ENCODE measurements at places on chromosomes 2 and 18.

DNA sequence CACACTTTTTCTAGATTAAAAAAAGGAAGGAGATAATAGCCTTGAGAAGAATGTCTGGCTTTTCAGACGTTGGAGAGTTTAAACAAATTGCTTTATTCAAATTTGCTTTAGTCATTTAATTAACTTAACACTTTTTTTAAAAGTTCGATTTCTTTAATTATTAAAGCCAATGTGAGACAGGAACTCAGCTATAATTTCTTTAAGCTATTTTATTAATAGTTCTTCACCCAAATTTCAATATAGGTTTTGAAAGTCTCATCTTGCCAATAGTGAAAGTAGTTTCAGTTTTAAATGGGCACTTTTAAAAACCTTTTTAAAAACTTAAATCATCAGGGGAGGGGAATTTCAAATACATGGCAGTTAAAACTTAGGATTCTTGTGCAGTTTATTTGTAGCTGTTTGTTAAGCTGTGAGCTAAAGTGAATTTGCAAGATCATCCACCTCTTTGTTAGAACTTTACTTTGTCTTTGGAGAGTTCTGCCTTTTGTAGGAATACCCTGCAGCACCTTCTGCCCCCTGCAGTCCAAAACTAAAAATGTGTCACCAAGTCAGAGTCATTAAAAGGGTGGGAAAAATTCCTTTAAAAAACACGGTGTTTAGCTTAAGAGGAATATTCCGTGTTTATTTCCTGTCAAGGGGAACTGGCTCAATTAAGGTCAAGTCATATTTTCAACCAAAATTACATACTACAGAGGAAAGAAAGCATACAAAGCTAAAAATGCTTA is 4.6 kb downstream of the TGIF1 start:
- DNase-seq: no peak

DNA sequence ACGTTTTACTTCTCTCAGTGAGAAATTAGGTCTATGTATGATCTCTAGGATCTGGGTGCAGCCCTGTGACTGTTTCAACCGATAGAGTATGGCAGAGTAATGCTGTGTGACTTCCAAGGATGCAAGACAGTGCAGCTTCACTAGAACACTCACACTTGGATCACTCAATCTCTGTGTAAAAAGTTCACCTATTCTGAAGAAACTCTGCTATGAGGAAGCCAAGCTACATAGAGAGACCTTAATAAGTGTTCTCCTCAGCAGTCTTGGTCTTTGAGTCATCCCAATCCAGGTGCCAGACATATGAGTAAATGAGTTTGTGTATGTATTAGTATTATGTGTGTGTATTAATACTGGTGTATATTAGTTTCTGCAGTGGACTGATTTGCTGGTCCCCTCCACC is 335.0 kb downstream of the NR4A2 start:
- no peak for DNase-seq

GRCh38 chr2:58448065-58448507 is 207.0 kb upstream of the FANCL start:
- no peak for DNase-seq

- no peak for DNase-seq
Measured at GRCh38 chr2:88201811-88202169, 31.6 kb downstream of the THNSL2 start.
